ENCODE measurements at places on chromosomes 1 and 21.

GRCh38 chr1:52550447-52550846, 2.4 kb downstream of the TUT4 start:
- no peak for DNase-seq

DNA sequence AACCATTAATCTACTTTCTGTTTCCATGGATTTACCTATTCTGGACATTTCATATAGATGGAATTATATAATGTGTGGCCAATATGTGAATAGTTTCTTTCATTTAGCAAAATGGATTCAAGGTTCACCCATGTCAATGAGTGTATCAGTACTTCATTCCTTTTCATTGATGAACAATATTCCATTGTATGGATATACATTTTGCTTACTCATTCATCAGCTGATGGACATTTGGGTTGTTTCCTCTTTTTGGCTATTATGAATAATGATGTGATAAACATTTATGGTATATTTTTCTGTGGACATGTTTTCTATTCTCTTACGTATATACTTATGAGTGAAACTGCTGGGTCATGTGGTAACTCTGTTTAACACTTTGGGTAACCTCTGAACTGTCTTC, 97.8 kb downstream of the SCMH1 start:
- DNase-seq: no peak

DNA sequence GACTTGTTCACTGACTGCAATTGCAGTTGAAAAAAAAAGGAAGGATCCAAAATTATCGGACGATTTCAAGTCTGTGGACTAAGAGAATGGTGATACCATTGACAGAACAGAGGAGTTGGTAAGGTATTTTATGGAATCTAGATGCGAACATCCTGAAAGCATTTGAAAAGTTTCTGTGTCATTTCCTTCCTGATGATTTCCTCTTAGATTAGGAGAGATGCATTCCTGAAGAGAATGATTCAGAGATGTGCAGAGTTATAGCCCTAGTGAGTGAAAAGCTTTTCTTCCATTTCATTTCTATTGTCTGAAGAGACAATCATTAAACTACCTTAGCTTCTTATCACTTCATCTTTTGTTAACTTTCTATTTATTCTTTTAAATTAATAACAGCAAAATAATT, 200.0 kb downstream of the KCNK2 start:
- DNase-seq: peak; percentile 62

DNA sequence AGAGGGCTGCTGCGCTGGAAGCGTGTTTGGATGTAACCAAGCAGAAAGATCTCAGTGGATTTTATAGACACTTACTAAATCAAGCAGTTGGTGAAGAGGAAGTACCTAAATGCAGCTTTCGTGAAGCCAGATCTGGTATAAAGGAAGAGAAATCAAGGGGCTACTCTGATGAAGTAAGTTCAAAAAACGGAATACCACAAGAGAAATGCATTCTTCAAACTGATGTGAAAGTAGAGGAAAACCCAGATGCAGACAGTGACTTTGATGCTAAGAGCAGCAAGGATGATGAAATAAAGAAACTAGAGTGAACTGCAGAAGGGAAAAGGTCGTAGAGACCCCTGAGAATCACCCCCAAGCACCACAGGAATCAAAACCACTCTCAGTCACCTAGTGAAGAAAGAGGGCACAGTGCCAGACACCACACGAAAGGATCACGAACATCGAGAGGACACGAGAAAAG, 40.8 kb upstream of the NEXN start:
- no peak for DNase-seq

- DNase-seq: no peak
These were observed 6.0 kb upstream of the DNMT3L start for GRCh38 chr21:44267655-44268142.

GRCh38 chr1:178237121-178237520, 143.2 kb downstream of the RASAL2 start:
- no peak for DNase-seq

All from M059J (cell line).